AML-193 (cell line): ENCODE measurements at places on chromosomes 7 and 10.

- no peak for DNase-seq
Measured at GRCh38 chr7:148865283-148865682, 18.8 kb downstream of the EZH2 start.

DNA sequence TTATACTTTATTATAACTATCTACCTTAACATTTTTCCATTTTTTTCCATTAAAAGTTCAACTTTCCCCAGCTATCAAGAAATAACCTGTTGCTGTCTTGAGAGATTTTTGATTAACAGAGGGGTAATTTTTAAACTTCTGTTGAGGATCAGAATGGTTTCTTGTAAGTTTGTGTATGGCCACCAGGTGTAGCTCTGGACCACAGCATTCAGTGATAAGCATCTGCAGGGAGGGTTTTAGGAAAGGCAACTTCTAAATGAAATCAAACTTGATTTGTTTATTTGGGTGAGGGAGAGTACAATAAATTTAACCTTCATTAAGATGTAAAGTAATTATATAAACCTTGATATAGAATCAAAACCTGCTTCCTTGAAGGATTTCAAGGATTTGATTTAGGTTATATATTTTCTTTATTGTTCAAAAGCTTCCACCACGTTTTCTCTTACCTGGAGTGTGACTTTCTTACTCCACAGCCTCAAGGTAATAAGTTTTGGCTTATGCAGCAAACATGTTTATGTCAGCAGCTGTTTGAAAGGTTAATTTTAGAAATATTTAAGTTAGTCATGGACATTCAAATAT lies 153.3 kb downstream of the STK31 start:
- DNase-seq, result no peak

GRCh38 chr7:159065852-159066480 lies 78.7 kb downstream of the VIPR2 start:
- DNase-seq, result no peak

GRCh38 chr10:110378533-110379108 lies 73.9 kb upstream of the SMNDC1 start:
- no peak for DNase-seq

DNA sequence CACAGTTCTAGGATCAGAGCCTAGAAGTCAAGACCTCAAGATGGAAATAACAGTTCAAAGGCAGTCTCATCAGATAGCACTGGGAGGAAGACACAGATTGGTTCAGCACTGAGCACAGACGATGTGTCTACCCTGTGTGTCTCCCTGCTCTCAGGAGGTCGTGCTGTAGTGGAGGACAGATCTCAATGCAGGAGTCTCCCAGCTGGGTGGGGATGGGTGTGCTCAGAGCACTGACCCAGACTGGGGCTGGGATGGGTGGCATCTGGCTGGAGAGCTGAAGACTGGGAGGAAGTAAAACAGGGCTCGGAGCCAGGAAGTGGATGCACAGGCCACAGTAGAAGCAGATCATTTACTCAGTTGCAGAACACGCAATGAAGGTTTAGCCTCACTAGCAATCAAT lies 69.5 kb upstream of the GDF10 start:
- DNase-seq, result no peak
